ENCODE measurements at places on chromosomes 6 and 20. TPM values are rescaled to one million over a fixed set of nuclear protein-coding genes. Genes with fewer than 3 reads are reported as not detected.
A peak's percentile ranks its signal among the peaks of the same experiment; 100 is the strongest.

Gene C20orf202
- total RNA-seq: 0.54 TPM

DNA sequence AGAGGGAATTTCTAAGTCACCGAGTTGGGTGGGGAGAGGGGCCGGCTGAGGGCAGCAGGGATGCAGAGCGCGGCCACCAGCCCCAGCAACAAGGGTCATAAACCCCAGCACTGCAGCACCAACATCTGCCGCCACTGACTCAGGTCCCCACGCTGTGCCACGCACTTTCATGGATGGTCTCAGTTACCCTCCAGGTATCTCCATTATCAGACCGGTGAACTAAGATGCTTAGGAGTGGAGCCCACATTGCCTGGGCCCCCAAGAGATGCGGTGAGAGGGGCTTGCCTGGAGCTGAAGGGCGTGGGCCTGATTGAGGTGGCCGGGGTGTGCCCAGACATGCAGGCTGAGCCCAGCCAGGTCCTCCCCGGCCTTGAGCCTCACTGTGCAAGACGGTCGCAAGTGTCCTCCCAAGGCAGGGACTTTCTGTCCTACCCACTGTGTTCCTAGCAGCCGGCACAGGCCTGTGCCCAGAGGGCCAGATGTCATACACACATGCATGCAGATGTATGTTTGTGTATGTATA, 19.3 kb downstream of the RBM38 start:
- no peaks in the 10 kb centered on the region for H3K36me3 ChIP-seq
- H3K27ac ChIP-seq: no peak overlapping the region

GRCh38 chr6:209432-210103, 82.7 kb upstream of the DUSP22 start:
- no peaks in the 10 kb centered on the region for H3K36me3 ChIP-seq
- H3K4me1 ChIP-seq: no peaks in the 10 kb centered on the region
- H3K4me3 ChIP-seq: no peak overlapping the region

Gene TRIM26
- 36.5 TPM for total RNA-seq

DNA sequence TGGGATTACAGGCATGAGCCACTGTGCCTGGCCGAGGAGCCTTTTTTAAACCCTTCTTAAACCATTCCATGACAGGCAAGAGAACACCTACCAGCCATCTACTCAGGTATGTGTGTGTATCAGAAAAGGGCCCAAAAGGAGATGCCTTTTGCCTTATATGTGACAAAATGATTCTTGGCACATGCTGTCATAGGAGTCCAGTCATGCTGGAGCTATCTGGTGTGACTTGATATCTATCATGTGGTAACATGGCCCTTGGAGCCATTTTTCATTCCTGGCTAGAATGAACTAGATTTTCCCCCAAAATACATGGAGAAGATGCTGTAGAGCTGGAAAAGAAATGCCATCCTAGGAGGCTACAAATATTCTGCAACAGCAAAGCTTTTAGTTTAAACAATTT, 129.1 kb downstream of the DST start:
- peaks cover 7% of the 10 kb centered on the region for H3K4me1 ChIP-seq
- DNase-seq: no peak
- no peaks in the 10 kb centered on the region for H3K36me3 ChIP-seq
- H3K27ac ChIP-seq: peak overlapping the region; percentile 32
- no peak overlapping the region for H3K4me3 ChIP-seq

GRCh38 chr6:111589366-111589765, 16.3 kb downstream of the TRAF3IP2 start:
- H3K27ac ChIP-seq: peak overlapping the region; percentile 52
- peaks cover 1% of the 10 kb centered on the region for H3K4me1 ChIP-seq
- no peak overlapping the region for H3K4me3 ChIP-seq
- no peaks in the 10 kb centered on the region for H3K27me3 ChIP-seq
- peak; percentile 83 for DNase-seq

GRCh38 chr6:107152638-107153430, 37.5 kb upstream of the BEND3 start:
- no peaks in the 10 kb centered on the region for H3K27me3 ChIP-seq
- H3K27ac ChIP-seq: no peak overlapping the region
- H3K36me3 ChIP-seq: no peaks in the 10 kb centered on the region
- peak; percentile 5 for DNase-seq
- no peak overlapping the region for H3K4me3 ChIP-seq

DNA sequence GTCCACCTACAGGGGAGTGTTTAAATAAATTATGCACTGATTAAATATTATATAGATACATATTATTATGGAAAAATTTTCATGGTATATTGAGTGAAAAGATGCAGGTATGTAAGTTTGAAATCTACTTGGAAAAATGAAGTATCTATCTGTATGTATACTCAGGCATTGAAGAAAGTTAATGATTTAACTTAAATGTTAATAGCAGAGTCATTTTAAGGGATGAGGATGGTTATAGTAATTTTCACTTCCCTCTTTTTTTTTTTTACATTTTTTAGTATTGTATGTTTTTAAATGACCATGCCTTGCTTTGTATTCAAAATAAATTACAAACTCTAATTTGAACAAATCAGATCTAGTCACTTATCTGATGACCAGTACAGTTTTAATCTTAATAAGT, 43.2 kb upstream of the NOTCH4 start:
- H3K4me1 ChIP-seq: no peaks in the 10 kb centered on the region
- no peak overlapping the region for H3K4me3 ChIP-seq
- no peaks in the 10 kb centered on the region for H3K27me3 ChIP-seq
- H3K36me3 ChIP-seq: no peaks in the 10 kb centered on the region

- no peaks in the 10 kb centered on the region for H3K36me3 ChIP-seq
- H3K4me1 ChIP-seq: peaks cover 9% of the 10 kb centered on the region
- H3K27me3 ChIP-seq: no peaks in the 10 kb centered on the region
- H3K27ac ChIP-seq: no peak overlapping the region
- H3K4me3 ChIP-seq: no peak overlapping the region
Observed at GRCh38 chr6:75418233-75418632, 75.4 kb downstream of the FILIP1 start.
